ENCODE measurements at places on chromosomes 16 and 17. TPM values are rescaled to one million over a fixed set of nuclear protein-coding genes. Genes with fewer than 3 reads are reported as not detected.

The GRN gene
- 35.4 TPM for polyA plus RNA-seq

The NPIPB2 gene
- 0.44 TPM for polyA plus RNA-seq

The TPSG1 gene
- polyA plus RNA-seq: not detected

The CAMKK1 gene
- 0.96 TPM for polyA plus RNA-seq

The DNAH9 gene
- not detected for polyA plus RNA-seq

The IL17C gene
- polyA plus RNA-seq: not detected

The HSD17B1 gene
- polyA plus RNA-seq: 0.64 TPM

The NPIPA5 gene
- polyA plus RNA-seq: 0.32 TPM

The FBXL16 gene
- polyA plus RNA-seq: 8.5 TPM

The TUBD1 gene
- polyA plus RNA-seq: 23.9 TPM

The CXCL16 gene
- polyA plus RNA-seq: 0.41 TPM

The HES7 gene
- polyA plus RNA-seq: not detected

- no peak for DNase-seq
These were observed 88.6 kb downstream of the RAB11FIP4 start for GRCh38 chr17:31480067-31480466.

- no peak for DNase-seq
These were observed 85.3 kb upstream of the ATP2A3 start for GRCh38 chr17:4049546-4049945.

DNA sequence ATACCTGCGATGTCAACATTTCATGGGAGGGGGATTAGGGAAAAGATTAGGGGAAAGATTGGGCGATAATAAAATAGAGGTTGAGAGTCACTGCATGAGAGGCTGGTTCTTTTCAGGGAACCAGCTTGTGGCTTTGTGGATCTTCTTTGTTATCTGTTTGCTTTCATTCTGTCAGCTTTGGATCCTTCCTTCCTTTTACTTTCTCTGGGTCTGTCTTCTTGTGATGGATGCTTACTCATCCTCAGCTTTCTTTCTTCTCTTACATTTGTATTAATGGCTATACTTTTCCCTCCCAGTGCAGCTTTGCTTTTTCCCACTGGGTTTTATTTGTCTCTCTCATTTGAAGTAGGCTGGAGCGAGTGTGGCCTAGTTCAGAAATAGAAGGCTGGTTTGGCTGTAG, 47.1 kb downstream of the RPTOR start:
- no peak for DNase-seq

GRCh38 chr16:68640972-68641371, 4.1 kb upstream of the CDH3 start:
- no peak for DNase-seq

- DNase-seq: no peak
These were observed 89.7 kb downstream of the MARCHF10 start for GRCh38 chr17:62718429-62718828.

GRCh38 chr17:3754066-3754457, 30.4 kb downstream of the HASPIN start:
- peak; percentile 10 for DNase-seq

- no peak for DNase-seq
These were observed 7.3 kb downstream of the MFSD6L start for GRCh38 chr17:8791910-8792270.

DNA sequence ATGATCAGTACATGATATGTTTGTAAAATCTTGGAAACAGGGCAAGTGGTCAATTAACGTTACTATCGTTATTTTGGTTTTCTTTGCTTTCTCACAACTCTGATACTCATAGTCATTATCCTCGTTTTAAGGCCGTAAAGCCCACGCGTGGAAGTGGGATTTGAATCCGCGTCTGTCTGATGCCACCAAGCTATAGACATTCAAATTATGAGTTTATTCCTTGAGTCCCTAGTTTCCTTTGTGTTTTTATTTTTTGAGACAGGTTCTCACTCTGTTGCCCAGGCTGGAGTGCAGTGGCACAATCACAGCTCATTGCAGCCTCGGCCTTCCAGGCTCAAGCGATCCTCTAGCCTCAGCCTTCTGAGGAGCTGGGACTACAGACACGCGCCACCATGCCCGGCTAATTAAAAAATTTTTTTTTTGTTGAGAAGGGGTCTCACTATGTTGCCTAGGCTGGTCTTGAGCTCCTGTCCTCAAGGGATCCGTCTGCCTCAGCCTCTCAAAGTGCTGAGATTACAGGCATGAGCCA, 1.0 kb downstream of the DCTN5 start:
- DNase-seq: no peak

GRCh38 chr17:40071313-40072039, 8.7 kb downstream of the THRA start:
- DNase-seq: no peak

- DNase-seq: no peak
These were observed 90.8 kb downstream of the DYNLRB2 start for GRCh38 chr16:80631581-80631980.

GRCh38 chr16:69520800-69521602, 44.8 kb upstream of the NFAT5 start:
- no peak for DNase-seq

- peak; percentile 58 for DNase-seq
These were observed 96.9 kb downstream of the RAB11FIP4 start for GRCh38 chr17:31488264-31488981.

GRCh38 chr17:46072998-46073397, 73.9 kb downstream of the STH start:
- no peak for DNase-seq

DNA sequence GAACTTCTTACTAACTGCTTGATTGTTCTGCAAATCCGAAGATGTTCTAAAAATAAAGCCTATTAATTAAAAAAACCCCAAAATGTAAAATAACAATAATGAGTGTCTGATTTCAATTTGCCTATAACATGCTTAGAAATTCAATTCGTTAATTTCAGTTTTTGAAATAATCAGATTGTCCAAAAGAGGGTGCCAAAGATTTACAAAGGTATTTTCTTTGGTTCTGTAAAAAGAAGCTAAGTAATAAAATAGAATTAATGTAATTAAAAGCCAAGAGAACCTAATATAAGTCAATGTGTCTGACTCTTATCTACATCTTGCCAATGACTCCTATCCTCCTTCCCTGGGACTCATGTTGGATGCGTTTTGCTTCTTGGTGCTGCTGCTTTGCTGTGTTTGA, 75.0 kb upstream of the CPHXL start:
- DNase-seq: no peak

DNA sequence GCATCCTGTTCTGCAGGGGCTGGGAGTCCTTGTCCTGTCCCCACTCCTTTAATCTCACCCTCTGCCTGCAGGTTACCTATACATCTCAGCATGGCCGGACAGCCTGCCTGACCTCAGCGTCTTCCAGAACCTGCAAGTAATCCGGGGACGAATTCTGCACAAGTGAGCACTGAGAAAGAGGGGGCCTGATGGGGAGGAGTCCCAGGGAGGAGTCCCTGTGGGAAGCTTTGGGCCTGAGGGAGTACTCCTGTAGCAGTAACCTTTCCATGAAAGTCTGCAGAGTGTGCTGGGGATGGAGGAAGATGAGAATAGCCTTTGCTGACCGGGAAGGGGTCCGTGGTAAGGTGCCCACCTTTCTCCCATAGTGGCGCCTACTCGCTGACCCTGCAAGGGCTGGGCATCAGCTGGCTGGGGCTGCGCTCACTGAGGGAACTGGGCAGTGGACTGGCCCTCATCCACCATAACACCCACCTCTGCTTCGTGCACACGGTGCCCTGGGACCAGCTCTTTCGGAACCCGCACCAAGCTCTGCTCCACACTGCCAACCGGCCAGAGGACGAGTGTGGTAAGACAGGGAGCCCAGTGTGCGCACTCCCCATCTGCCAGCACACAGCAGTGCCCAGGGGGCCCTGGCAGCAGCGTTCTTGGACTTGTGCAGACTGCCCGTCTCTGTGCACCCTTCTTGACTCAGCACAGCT, 14.8 kb downstream of the MIEN1 start:
- DNase-seq: no peak

- no peak for DNase-seq
These were observed 2.1 kb downstream of the ST6GALNAC1 start for GRCh38 chr17:76641501-76641900.

DNA sequence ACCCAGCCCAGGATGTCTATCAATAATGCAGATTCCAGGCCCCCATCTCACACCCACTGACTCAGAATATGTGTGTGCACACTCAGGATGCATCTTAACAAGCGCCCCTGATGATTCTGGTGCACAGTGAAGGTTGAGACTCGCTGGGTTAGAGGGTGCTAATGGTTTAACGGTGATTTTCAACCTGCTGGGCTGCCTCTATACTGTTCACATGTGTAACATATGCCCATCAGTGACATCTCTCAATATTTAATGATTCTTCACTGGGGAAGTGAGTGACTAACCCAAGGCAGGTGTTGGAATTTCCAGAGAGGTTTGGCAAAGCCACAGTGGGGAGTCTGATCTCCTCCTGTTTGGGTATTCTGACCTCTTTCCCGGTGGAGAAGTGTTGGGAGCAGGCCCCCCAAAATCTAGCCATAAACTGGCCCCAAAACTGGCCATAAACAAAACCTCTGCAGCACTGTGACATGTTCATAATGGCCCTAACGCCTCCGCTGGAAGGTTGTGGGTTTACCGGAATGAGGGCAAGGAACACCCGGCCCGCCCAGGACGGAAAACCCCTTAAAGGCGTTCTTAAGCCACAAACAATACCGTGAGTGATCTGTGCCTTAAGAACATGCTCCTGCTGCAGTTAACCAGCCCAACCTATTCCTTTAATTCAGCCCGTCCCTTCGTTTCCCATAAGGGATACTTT, 4.1 kb upstream of the DOC2B start:
- peak; percentile 9 for DNase-seq

DNA sequence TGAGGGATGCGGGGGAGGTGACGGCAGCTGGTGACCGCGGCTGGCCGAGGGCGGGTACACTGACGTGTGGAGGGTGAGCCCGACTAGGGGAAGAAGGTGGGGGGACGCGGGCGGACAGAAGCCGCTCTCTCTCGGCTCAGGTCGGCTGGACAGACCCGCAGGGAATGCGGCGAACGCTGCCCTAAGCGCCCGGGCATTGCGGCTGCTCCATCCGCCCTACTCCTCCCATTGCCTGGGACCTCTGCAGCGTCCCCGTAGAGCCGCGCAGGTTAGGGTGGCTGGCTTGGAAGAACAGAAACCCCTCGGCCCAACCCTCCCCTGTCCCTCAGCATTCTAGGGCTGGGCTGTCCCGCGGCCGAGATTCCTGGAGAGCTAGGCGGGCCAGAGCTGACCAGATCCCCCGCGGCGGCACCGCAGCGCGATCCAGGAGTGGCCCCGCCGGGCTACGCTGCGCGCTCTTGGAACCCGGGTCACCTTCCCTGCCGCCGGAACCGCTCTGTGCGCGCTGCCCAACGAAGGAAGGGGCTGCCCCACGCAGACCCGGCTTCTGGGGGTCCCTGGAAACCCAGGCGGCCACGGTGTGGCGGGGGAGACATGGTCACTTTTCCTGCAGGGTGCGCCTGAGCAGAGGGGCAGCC, 3.0 kb downstream of the DLX4 start:
- DNase-seq: no peak

GRCh38 chr16:25716186-25716585, 24.4 kb downstream of the HS3ST4 start:
- no peak for DNase-seq

- DNase-seq: peak; percentile 86
These were observed at the start of gene SLC12A4 for GRCh38 chr16:67968400-67969253. SLC12A4 (minus strand) TSS chr16:67968637; CDS start chr16:67968553, 84 bp downstream.

GRCh38 chr16:73140929-73141328, 93.0 kb upstream of the ZFHX3 start:
- no peak for DNase-seq

- no peak for DNase-seq
These were observed 418.3 kb downstream of the NPIPA7 start for GRCh38 chr16:16797239-16797638.

All from CD4-positive, CD25-positive, alpha-beta regulatory T cell (primary cell).